ENCODE measurements at places on chromosomes 7 and 10.

GRCh38 chr10:7932301-7933036 lies 114.2 kb downstream of the TAF3 start:
- no peak for DNase-seq

DNA sequence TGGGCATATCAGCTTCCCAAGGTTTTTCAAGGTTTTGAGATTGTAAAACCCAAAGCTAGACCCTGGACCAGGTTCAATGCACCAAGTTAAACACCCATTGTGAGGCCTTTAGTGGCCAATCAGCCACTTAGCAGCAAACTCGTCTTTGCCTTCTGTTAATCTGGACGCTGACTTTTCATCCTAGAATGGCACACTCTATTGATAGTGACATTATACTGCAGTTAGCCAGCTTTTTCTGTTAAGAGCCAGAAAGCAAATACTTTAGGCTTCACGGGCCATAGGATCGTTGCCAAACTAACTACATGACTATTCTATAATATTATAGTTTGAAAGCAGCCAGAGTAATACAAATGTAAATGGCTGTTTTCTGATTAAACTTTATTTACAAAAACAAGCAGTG lies 51.3 kb downstream of the VKORC1L1 start:
- DNase-seq = no peak

DNA sequence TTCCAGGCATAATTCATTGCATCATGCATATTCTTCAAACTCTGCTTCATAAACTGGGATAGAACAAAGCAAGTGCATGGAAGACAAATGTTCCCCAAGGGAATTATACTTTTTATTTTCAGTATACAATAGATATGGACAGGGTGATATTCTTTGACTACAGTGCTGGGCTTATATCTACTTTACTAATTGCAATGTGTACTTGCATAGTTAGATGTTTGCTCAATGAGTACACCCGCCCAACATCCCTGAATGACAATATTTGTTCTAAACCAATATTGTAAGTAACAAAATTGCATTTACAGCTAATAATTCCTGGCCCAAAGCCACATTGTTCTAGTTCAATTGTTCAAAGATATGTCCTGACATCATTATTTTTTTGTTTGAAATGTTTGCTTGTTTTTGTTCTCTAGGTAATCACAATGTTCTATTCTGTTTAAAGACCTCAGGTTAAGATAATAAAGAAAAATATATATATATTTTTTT lies 171.4 kb downstream of the PTN start:
- no peak for DNase-seq

DNA sequence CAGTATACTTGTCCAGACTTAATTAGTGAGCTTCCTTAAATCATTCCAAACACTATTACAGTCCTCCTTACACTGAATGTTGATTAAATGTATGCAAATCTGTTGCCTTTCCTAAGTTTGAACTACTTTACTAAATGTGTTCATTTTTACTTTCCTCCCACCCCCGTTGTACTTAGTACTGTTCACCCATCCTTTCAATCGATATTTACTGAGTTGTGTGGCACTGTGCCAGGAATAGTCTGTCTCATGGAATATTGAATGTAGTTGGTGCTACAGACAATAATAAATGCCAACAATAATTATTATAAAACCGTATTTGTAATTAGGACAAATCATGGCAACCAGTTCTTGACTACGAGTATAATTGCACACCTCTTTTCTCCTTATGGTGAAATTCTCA lies 335.7 kb downstream of the GPR37 start:
- DNase-seq = no peak

DNA sequence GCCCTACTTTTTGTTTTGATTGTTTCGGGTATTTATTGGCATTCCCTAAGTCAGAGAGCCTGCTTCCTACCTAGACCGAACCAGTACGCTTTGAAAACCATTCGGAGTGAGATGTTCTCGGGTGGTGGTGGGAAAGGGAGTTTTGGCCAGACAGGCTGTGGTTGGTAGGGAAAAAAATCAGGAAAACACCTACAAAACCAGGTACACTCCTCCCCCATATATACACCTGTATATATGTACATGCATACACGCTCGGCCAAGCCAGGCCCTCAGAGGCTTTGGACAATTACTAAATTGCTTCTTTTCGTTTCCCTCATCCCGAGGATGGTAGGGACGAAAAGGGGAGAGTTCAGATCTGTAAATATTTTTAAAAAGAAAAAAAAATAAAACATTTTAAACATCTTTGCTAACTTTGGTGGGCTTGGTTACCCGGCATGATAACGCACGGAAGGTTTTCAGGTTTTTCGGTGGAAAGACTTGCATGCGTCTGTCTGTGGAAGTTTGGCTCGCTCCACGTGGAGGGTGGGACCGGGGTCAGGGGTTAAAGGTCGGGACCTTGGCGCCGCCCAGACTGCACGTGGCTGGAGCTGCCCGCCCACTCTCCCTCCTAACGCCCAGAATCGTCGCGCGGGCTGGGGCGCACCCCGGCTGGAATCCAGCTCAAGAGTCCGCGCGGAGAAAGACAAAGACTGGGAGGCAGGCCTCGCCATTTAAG lies 2.5 kb downstream of the HMX2 start:
- DNase-seq = peak; percentile 87

- no peak for DNase-seq
Observed at GRCh38 chr10:21014141-21014540, 117.0 kb upstream of the NEBL start.

- DNase-seq = peak; percentile 50
Observed at GRCh38 chr10:99529591-99530107, 3.1 kb upstream of the NKX2-3 start.
